ENCODE measurements at places on chromosomes 16 and 17. TPM values are rescaled to one million over a fixed set of nuclear protein-coding genes. Genes with fewer than 3 reads are reported as not detected.
A peak's percentile ranks its signal among the peaks of the same experiment; 100 is the strongest.

DNA sequence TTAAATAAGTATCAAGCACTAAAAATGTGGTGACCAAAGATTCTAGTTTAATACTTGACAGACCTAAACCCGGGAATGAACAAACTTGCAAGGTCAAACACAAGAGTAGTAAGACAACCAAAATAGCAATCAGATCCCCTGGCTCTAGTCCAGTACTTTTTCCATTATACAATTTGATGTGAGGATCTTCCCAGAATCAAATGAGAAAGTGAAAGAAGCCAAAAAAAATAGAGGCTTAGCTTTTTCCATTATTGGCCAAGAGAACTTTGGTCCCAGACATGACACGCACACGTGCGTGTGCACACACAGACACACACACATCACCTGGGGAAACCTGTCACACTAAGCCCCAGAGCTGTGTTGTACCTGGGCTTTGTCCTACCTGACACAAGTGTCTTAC is 300.6 kb upstream of the CDH5 start:
- DNase-seq, result no peak

- DNase-seq, result no peak
Observed at GRCh38 chr17:27538156-27538955, 82.1 kb downstream of the KSR1 start.

- no peak for DNase-seq
Observed at GRCh38 chr16:75452464-75453190, 11.9 kb downstream of the TMEM170A start.

- DNase-seq, result no peak
Observed at GRCh38 chr17:48912476-48912875, 4.3 kb downstream of the UBE2Z start.

DNA sequence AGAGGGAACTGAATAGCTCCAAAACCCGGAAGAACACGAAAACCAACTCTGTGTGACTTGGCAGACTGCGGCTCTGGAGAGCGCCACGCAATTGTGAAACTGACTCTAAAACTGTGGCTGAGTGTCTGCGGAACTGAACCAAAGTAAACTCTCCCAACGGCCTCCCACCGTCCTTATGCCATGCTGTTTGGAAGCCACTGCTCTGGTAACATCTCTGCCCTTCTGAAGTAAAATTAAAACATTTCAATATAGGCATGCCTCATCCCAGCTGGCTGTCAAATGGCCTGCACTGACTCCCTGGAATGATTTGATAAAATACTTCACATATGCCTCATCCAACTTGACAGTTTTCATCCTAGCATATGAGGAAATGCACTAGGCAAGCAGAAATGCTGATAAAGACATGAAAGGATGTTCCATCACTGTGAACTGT is 70.2 kb downstream of the PARN start:
- no peak for DNase-seq

GRCh38 chr17:69722518-69722917 is 308.0 kb downstream of the MAP2K6 start:
- no peak for DNase-seq

GRCh38 chr16:59635674-59636073 is 901.6 kb upstream of the GOT2 start:
- peak; percentile 54 for DNase-seq

GRCh38 chr17:57868910-57869616 is 19.2 kb upstream of the MRPS23 start:
- DNase-seq, result no peak

DNA sequence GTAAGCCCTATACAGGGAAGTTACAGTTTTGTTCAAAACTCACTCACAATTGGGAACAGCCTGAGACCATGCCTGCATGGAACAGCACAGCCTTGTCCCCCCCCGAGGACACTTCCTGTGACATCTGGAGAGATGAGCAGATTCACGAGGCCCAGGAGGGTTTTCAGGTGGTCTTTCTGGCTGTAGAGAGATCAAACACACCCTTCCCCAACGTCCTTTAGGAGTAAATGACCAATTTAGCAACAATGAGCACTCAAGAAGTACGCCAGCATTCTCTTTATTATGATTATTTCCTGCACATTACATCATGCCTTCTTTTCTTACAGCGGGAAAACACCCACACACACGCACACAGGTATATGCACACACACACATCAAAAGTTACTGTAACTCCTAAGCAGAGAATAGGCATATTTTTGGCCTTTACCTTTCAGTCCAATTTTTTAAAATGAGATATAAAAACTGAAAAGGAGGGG is 39.0 kb downstream of the ADCY9 start:
- DNase-seq, result no peak

GRCh38 chr16:47956916-47957315 is 198.9 kb downstream of the ABCC12 start:
- no peak for DNase-seq

DNA sequence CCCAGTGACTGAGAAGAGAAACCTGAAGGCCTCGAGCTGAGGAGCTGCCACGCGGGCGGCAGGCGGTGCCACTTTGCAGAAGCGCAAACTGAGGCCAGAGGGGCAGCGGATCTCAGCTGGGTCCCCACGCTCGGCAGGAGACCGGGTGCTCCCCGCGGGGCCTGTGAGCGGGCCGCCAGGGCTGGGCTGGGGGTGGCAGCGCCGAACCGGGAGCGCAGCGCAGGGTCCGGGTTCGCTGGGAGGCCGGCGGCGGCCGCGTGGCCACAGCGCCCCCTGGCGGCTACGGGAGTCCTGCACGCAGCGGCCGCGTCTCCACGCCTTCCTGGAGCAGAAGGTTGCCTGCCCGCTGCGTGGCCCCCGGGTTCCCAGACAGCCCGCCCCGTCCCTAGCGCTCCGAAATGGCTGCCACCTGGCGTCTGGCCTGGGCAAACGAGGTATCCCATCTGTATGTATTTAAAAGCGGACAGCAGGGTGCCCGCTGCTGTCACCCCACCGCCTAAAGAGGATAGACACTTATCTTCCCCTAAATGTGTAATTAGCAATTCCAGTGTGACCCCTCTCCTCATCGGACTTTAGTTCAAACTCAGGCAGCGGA is 96.1 kb upstream of the CDH5 start:
- no peak for DNase-seq

- DNase-seq, result no peak
Observed at GRCh38 chr16:14300705-14301168, 229.6 kb downstream of the MRTFB start.

GRCh38 chr16:51242296-51242994 is 91.4 kb upstream of the SALL1 start:
- DNase-seq, result no peak

GRCh38 chr17:70517816-70518215 is 348.5 kb downstream of the KCNJ2 start:
- no peak for DNase-seq

DNA sequence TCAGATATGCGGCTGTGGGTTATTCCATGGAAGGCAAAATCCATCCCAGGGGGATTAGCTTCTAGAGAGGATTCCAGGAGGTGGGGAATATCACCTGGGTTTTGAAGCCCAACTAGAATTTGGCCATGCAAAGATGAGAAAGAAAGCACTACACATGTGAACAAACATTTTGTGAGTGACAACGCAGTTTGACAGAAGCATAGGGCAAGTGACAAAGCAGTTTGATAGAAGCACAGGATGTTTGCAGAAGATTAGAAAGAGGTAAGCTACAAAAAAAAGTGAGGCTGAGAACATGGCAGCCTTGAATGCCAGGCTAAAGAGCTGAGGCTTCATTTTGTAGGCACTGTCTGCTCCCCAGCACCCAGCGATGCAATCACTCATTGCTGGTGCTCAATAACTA is 12.3 kb upstream of the KRT38 start:
- DNase-seq, result no peak

DNA sequence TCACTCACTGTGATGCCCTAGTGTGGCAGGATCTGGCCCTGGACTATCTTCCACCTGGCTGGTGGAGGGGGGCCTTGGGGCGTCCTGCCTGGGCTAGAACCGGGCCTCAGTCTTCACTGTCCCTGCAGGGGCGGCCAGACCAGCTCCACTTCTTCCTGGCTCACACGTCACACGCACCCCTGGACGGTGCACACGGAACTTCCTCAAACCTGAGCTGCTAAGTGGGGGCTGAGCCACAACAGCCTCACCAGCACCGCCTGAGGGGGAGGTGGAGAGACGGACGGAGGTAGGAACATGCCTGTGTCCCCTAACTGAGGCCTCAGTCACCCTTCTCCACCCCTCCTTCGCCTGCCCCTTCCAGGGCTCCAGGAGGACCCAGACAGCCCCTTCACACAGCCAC is 36.6 kb downstream of the TIMM22 start:
- no peak for DNase-seq

Gene NRN1L
- total RNA-seq, result not detected

Gene WNT9B
- not detected for total RNA-seq

Gene ARL5C
- not detected for total RNA-seq

Gene PPP1R27
- total RNA-seq, result not detected

Gene ERN1
- total RNA-seq, result 5.3 TPM

Gene GNAO1
- 0.07 TPM for total RNA-seq

Gene OMG
- not detected for total RNA-seq

Gene KRTAP4-3
- total RNA-seq, result not detected

Gene SPNS2
- 0.35 TPM for total RNA-seq

Measured in foreskin keratinocyte (primary cell).